ENCODE measurements at places on chromosomes 3 and 15.

DNA sequence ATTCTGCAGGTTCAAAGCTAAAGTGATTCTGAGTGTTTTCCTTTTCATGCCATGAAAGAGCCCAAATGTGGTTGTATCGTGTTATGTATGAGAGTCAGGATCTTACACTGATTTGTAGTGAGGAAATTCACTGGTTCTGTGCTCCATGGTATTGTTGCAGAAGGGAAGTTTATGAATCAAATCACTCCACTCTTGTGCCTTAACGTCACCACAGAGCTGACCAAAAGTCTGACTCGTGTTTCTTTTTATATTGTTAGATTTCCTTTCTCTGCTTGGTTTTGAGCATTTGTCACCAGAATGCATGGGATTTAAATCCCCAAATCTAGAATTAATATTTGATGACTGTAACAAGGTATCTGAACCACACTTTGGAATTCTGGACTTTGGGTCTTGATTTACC is 29.1 kb upstream of the SLC30A4 start:
- DNase-seq = no peak

GRCh38 chr3:20197775-20198174 is 11.8 kb upstream of the SGO1 start:
- DNase-seq = no peak

DNA sequence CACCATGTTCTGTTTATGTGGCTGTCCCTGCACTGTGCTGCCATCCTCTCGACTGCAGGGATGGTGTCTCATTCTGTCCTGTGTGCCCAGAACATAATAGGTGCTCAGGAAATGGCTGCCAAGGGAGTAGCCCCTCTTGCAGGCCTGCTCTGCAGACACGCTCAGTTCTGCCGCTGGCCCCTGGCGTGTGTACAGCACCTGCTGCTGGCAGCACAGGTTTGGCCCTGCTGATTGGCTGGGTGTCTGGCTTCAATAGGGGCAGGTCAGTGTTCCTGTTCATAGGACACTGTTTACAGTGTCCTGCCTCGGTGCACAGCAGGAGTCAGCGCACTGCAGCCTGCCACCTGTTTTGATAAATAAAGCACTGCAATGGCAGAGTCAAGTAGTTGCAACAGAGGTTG is 146.9 kb downstream of the DNAJB8 start:
- no peak for DNase-seq

DNA sequence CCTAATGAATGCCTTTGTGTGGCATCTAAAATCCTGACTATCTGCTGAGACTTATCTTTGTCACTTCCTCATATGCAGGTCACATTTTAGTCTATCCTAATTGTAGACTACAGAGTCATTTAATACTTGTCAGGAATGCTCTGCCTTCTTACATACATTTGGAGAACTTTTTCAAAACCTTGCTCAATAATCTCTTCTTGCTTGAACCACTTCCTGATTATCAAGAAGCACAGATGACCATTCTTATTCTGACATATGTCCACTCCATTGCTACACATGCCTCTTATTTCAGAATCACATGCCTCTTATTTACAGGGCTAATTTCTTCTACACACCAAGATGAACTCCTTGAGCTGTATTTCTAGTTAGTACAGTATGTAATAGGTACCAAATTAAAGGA is 400.3 kb downstream of the TBC1D5 start:
- no peak for DNase-seq

DNA sequence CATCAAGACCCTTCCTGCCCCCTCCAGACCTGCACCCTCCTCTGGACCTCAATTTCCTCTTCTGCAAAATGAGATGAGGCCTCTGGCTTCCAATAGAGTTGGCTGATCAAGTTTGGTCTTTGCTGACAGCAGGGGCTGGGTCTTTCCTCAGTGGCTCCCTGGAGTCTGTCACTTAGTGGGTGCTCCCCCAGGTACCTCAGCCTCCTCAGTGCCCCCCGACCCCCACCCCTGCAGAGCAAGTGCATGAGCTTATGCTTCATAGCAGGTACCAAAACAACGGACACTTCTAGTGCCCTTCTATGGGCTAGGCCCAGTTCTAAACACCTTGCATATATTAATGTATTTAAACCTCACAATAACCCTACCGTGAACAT is 6.9 kb upstream of the PLXND1 start:
- DNase-seq = no peak

DNA sequence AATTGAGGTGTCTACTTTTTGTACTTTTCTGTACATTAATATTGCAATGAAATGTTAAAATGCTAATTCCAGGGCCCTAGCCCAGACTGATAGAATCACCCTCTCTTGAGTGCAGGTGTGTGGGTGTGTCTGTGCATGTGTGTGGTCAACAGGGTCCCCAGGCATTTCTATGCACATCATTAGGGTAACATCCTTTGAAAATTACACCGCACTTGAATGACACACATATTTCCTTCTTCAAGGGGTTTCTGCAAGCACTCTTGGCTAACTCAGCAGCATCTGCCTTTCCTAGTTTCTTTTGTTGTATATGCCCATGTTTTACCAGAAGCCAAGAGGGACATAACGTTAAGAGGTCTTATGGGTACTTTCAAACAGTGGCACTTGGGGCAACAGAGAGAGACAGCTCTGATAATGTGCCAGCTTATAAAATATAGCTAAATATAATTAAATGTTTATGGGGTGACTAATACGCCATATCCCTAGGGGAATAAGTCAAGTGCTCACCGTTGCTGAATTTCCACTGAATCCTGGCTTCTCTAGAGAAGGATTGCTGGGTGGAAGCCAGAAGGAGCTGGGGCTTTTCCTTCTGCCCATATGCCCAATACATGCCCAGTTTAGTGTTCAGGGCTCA is 54.5 kb upstream of the LRIG1 start:
- DNase-seq = no peak

- DNase-seq = no peak
Measured at GRCh38 chr3:46193436-46193835, 14.7 kb downstream of the CCR1 start.

- no peak for DNase-seq
Measured at GRCh38 chr3:184171562-184171961, 3.1 kb upstream of the AP2M1 start.

GRCh38 chr3:140906785-140907184 is 34.9 kb upstream of the SLC25A36 start:
- DNase-seq = no peak

- DNase-seq = no peak
Measured at GRCh38 chr3:196117809-196118208, 35.9 kb upstream of the TFRC start.

GRCh38 chr3:150521463-150521862 is 24.8 kb downstream of the SERP1 start:
- DNase-seq = no peak

DNA sequence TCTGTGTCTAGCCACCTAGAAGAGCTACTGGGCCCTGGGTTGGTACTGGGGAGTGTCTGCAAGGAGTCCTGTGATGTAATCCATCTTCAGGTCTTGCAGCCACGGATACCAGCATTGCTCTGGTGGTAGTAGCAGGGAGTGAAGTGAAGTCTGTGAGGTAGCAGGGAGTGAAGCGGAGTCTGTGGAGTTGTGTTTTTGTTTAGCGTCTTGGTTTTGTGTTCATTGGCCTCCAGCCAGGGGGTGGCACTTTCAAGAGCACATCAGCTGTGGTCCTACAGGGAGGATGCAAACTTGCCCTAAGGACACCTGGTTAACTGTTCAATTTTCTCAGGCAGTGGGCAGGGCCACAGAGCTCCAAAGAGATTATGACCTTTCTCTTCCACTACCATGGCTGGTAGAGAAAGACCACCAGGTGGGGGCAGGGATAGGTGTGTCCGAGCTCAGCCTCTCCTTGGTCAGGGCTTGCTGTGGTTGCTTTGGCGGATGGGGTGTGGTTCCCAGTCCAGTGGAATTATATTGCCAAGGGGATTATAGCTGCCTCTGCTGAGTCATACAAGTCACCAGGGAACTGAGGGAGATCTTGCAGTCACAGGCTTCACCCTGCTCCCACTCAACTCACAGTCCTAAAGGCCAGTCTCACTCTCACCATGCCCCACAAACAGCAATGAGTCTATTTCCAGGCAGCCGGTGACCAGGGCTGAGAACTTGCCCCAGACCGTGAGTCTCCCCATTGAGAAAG is 424.7 kb downstream of the ZBBX start:
- DNase-seq = no peak

DNA sequence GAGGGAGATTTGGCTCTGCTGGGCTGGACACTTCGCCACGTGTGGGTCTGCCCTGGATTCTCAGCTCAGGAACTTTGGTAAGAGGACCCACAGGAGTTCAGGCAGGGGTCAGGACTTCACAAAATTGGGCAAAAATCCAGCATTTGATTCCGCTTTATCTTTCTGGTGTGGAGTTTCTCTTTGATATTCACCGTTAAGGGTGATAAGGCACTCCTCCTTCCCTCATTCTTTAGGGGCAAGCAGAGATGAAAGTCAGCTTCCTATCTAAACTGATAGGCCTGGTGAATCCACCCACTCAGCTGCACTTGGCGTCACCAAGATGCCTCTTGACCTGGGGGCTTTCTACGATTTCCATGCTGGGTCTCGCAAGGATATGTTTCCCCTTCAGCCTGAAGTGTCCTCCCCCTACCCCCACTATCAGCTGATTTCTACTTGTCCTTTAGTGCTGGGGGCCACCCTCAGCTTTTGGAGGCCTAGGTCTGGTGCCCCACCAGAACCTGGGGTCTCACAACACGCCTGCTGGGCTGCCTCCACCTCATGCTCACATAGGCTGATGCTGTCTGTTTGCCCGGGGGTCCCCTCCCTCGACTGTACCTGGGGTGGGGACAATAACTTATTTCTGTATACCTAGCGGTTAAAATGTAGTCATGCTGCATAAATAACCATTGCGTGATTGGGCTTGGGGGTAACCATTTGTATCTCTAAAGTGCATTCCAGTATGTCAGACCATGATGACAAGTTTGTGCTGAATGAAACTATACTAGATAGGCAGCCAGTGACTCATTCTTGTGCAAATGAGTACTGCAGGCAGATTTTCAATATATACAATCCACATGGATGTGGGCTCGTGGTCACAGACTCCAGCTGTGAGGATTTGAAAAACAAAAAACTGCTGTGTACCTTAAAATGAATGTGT is 248.3 kb downstream of the ADAMTS17 start:
- DNase-seq = no peak

- DNase-seq = no peak
Measured at GRCh38 chr3:17340261-17340660, 402.2 kb downstream of the TBC1D5 start.

- DNase-seq = no peak
Measured at GRCh38 chr15:79529157-79529785, 97.1 kb downstream of the MINAR1 start.

GRCh38 chr3:119538772-119539171 is 20.6 kb downstream of the CD80 start:
- no peak for DNase-seq

DNA sequence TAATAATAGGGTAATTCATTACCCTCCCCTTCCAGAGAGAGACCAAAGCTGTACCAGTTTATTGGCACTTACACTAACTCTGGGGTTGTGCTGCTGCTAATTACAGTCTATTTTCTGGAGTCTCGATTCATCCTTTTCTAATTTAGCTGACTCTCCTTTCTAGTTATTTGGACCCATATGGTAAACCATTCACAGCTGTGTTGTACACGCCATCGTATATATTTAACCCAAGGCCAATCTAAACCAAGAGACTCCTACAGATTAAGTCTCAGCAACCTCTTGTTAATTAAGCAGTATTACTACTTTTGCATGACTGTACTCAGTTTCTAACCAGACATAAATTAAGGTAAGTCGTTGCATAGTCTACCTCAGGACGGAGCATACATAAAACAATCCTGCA is 22.5 kb downstream of the ANXA2 start:
- DNase-seq = no peak

GRCh38 chr3:99475229-99475628 is 163.2 kb upstream of the COL8A1 start:
- no peak for DNase-seq

- peak; percentile 44 for DNase-seq
Measured at GRCh38 chr3:71926262-71926600, 141.3 kb upstream of the PROK2 start.

DNA sequence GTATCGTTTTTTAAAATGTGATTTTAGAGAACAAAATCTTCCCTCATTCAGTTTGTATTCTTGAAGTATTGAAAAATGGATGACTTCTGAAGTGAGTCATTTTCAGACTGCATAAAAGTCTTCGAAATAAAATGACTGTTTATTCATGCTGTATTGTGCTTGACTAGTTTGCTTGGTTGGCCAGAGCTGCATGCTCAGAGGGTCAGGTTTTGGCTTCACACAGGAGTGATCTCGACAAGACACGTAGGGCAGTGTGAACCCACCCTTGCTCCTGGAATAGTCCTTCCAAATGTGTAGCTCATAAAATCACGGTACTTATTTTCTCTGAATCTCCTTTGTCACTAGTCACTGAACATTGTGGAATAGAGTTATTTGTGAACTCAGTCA is 73.3 kb downstream of the FNDC3B start:
- no peak for DNase-seq

GRCh38 chr15:85690561-85691231 is 104.0 kb downstream of the KLHL25 start:
- DNase-seq = no peak

DNA sequence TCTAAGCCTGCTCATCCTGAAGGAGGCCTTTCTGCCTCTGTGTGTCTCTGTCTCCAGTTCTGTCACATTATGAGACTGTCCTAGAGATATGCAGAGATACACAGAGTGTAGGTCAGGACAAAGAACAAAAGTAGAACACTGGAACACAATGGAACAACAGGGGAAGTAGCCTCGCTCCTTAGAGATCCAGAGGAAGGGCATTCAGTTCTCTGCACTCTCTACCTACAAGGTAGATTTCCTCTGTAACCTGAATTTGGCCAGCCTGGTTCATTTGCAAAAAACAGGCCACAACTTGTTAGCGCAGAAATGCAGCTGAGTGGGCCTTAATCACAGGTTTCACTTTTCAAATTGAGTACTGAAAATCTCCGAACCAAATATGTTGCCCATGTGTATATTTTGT is 19.4 kb downstream of the NEK10 start:
- no peak for DNase-seq

- no peak for DNase-seq
Measured at GRCh38 chr15:92650966-92651365, 4.6 kb downstream of the FAM174B start.

DNA sequence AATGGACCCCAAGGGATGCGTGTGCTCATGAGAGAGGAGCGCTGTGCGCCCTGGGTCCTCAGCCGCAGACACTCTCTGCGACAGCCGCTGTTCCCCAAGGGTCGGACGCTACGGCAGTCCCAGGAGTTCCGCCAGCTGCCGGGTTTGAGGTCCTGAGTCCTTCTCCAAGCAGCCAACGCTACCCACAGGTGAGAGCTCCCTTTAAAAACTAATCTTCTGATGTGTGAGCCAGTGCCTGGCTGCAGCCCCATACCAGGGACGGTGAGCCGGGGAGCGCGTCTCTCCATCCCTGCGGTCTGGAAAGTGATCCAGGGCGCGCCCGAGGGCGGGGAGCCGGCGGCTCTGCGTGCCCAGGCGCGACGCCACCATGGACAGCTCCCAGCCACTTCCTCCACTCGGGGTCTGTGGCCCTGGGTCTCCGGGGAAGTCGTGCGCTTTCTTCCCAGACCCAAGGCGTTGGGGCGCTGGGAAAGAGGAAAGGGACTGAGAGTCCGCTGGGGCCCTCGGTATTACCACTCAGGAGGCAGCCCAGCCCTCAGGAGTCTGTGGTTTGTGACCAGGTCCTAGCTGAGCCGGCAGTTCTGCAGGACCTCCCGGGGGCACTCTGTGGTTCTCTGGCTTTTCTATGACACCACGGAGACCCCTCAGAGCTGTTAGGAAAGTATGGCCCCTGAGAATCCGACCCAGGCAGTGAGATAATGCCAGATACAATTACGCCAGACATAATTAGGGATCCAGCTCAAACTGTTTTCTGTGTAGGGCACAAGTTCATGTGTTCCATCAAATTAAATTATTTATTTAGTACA is 1.4 kb downstream of the CEMIP start:
- DNase-seq = peak; percentile 55

Measured in D341Med (cell line).